SK-N-SH (cell line): ENCODE measurements at places on chromosomes 2 and 18. TPM values are rescaled to one million over a fixed set of nuclear protein-coding genes. Genes with fewer than 3 reads are reported as not detected.

DNA sequence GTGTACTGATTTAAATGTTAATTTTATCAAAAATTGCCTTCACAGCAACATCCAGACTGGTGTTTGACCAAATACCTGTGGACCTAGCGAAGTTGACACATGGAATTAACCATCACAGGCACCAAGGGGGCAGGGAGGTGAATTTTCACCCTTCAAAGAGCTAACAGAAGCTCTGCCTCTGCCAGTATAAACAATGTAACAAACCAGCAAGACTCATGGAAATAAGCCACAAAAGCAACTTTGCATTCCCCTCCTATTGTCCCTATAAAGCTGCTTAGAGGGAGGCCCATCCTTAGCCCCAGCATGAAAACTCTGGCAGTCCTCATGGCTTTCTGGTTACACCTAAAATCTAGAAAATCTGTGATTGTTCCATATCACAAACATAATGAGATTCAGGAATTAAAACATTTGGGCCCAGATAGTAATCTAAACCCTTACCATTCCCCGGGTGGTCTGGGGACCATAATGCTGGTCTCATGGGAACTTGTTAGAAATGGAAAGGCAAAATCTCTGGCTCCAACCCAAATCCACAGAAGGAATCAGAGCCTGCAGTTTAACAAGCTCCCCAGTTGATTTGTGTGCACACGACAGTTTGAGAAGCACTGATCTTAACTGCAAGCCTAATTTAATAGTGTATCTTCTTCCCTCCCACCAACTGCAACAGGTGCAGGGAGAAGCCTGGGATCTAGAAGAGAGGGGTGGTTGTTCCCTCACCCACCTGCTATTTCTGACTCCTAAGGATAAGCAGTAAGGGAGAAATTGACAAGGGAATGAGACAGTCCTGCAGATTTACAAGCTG is 23.1 kb downstream of the SERPINB11 start:
- DNase-seq = no peak

DNA sequence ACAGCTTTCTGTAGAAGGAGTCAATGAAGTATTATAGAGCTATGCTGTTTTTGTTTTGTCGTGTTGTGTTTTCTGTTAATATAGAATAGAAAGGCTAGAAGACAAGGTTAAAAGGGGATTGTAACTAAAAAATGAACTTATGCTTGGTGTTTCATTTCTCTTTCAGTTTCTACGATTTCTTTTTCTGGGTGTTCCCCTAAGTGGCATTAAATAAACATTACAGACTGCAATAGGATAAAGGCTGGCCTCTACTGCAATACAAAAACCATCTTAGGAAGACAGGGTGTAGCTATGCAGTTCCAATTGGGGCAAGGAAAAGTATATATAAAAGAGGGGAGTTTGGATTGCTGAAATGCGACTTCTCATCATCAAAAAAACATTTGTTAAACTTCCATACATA is 1609.7 kb upstream of the ACVR2A start:
- no peak for DNase-seq

- no peak for DNase-seq
These were observed 738.1 kb upstream of the NXPH2 start for GRCh38 chr2:139518321-139518720.

GRCh38 chr18:73023975-73024374 is 156.2 kb upstream of the NETO1 start:
- no peak for DNase-seq

GRCh38 chr2:178441426-178441825 is 9.5 kb downstream of the PRKRA start:
- DNase-seq = no peak

DNA sequence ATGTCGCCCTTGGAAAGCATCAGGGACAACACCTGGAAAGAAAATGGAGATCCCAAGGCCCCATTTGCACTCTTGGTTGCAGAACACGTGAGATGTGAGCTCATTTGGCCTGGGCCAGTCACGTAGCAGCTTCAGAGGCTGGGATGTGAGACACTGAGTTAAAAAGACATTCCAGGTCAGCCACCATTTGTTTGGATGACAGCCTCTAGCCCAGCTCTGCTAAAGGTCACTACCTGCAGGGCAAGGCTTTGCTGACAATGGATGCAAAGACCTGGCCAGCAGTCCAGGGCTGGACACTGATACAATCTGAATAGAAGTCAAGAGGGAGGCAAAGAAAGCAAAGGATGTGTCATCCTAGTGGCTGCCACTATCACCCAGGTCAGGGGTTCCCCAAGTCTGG is 83.9 kb upstream of the LRPPRC start:
- DNase-seq = no peak

The RGPD3 gene
- 0.05 and 0.06 TPM in 2 replicates for polyA plus RNA-seq

The UGT1A8 gene
- not detected in 2 replicates for polyA plus RNA-seq

DNA sequence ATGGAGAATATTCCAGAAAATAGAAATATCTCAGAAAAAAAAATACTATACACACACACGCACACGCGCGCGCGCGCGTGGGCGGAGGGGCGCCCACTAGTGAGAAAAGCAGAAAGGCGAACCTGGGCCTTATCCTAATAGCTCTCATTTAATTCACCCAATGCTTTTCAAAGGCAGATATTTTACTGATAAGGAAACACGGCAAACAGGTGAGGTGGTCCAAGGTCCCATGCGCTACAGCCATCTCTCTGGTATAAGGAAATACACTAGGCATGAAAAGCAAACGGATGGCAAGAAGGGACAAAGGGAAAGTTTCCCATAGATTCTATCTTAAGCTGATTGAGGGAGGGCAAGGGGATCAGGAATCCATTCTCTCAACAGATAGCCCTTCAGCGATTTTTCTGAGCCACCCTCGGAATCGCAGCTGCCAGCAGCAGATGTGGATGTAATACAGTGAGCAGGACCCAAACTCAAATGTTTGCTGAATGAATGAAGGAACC is 136.7 kb downstream of the TMEM247 start:
- no peak for DNase-seq

GRCh38 chr2:237977380-237977779 is 10.6 kb downstream of the UBE2F start:
- DNase-seq = no peak

The OTOS gene
- polyA plus RNA-seq = not detected in 2 replicates

The C18orf54 gene
- polyA plus RNA-seq = 0.68 and 0.76 TPM in 2 replicates

DNA sequence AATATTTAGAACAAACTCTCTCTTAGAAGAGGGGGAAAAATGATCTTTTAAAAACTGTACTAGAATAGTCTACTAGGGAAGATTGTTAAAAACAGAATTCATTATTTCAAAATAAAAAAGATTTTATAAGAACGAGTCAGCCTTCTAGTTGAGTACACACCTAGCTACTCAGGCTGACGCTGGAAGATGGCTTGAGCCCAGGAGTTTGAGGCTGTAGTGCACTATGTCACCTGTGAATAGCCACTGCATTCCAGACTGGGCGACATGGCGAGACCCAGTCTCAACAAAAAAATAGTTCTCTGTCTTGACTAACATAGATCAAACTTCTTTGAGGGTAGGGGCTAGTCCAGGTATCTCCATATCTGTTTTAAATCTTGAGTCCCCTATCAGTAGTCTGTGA is 33.9 kb downstream of the ERLEC1 start:
- no peak for DNase-seq

GRCh38 chr18:53541924-53542323 is 682.5 kb downstream of the MBD2 start:
- DNase-seq = no peak
